ENCODE measurements at places on chromosomes 5 and 9.
A peak's percentile ranks its signal among the peaks of the same experiment; 100 is the strongest.

- no peak for DNase-seq
These were observed 1.9 kb downstream of the FOXB2 start for GRCh38 chr9:77021291-77021894.

DNA sequence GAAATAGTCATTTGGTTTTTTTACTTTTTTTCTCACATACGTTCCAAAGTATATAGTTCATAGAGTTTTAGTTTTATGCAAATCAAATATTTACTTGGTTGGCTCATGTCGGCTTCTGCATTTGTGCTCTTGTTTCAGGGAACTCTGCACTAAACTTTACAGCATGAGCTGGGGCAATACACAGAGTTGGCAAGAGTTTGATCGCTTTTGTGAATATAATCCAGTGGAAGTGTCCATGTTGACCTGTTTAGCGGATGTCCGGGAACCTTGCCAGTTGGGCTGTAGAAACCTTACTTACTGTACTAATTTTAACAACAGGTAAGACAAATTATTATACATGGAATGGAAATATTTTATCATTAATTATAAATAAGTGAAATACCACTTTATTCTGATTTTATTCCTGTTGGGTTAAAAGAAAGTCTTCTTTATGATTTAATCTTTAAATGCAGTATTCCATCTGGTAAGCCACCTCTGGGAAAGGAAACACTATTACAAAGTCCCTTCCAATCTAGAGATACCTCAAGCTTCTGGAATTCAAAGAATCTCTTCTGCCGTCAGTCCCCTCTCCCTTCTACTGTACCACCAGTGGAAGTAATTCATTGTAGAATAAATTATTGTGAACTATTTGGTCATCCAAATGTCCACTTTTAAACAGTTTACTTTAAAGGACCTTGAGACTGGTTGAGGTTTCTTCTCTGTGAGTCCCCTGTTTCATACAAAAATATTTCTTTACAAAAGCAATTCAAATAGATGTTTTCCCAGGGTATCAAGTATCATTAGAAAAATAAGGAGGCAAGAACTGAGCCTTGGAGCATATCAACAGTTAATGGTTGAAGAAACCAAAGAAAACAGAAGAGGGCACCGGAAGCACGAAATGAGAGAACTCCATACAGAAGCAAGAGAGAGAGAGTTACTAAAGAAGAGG, 45.2 kb upstream of the GLIPR2 start:
- no peak for DNase-seq

- peak; percentile 13 for DNase-seq
These were observed 518 bp downstream of the SPRY4 start for GRCh38 chr5:142324136-142324870.

DNA sequence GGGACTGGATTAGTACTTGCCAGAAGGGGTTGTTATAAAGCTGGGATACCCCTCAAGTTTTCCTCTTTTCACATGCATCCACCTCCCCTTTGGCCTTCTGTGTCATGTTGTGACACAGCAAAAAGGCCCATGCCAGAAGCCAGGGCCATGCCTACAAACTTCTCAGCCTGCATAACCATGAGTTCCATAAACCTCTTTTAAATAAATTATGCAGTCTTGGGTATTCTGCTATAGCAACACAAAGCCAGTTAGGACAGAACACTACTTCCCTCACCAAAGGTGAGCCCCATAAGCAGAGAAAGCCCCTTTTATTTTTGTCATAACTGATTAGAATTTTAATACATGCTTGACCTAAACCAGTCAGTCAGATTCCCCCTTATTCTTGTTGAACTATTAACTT, 801.3 kb downstream of the DNAH5 start:
- no peak for DNase-seq

DNA sequence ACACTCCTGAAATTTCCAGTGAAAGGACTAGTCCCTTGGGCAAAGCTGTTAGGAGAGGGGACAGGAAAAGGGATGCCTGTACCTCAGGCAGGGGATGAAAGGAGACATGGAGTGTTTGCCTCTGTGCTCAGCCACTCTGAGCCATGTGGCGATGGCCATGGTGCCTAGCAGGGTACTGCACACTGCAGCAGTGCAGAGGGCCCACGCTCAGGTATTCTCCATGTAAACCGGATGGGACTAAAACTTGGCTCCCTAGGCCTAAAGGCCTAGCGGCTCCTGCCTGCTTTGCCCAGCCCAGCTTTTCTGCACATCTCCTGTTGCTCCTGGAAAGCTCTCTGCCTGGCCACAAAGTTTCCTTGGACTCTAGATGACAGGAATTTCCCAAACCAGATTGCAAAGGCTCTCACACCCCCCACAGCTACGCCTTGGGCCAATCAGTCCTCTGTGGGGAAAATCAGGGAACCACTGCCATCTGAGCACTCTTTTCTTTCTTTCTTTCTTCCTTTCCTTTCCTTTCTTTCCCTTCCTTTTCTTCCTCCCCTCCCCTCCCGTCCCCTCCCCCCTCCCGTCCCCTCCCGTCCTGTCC, 44.3 kb downstream of the HABP4 start:
- no peak for DNase-seq

GRCh38 chr9:87229108-87229507, 268.6 kb upstream of the DAPK1 start:
- no peak for DNase-seq

DNA sequence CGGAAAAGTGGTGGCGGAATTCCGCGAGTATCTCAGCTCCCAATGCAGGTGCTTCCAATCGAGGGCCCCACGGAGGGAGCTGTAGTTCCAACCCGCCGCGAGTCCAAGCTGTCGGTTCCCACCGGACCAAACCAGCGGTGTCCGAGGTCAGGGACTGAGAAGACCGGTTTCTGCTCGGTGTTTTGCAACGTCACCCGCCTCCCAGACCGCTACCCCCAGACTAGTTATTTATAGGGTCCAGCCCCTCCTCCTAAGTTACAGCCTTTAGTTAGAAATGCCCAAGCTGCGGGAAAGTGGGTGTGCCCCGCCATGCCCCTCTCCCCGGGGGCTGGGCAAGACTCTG, 677 bp upstream of the MYORG start:
- DNase-seq: no peak

GRCh38 chr5:125874057-125874456, 549.2 kb upstream of the GRAMD2B start:
- DNase-seq: no peak

DNA sequence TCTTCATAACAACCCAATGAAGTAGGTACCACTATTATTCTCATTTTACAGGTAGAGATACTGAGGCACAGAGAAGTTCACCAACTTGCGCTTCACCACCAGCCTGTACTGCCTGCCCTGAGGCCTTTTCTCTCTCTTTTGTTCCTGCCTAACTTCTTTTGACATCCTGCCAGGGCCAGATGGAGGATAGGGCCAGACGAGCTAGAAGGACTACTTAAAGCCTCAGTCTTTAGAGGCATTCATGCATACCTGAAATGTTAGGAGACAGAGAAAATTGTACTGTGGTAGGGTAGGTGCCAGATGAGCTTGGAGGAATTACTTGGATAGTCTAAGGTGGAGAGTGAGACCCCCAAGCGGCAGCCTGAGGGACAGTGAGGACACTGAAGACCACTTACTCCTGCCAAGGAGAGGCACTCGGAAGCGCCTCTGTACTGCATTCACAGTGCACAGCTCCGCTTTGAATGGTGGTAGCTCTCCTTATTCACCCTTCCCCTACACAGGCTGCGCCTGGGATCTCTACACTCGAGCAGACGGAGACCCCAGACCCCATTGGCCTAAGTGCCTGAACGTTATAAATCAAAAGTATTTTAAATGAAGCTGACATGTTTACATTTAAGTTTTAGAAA, 6.2 kb upstream of the ORM1 start:
- DNase-seq: no peak

DNA sequence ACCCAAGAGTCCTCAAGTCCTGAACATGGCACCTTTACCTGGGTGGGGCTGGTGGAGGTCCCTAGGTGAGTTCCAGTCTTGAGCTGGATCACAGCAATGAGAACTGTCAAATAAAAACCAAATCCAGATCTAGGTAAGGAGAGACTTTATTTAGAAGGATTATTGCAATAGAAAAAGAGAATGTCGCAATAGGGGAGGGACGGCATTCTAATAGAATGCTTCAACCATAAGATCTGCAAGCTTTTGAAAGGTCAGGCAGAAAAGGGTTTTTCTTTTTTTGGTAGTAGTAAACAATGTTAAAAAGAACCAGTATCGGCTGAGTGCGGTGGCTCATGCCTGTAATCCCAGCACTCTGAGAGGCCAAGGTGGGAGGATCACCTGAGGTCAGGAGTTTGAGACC, 5.2 kb upstream of the GCNT1 start:
- no peak for DNase-seq

- no peak for DNase-seq
These were observed 109.7 kb downstream of the F2RL2 start for GRCh38 chr5:76513476-76513875.

DNA sequence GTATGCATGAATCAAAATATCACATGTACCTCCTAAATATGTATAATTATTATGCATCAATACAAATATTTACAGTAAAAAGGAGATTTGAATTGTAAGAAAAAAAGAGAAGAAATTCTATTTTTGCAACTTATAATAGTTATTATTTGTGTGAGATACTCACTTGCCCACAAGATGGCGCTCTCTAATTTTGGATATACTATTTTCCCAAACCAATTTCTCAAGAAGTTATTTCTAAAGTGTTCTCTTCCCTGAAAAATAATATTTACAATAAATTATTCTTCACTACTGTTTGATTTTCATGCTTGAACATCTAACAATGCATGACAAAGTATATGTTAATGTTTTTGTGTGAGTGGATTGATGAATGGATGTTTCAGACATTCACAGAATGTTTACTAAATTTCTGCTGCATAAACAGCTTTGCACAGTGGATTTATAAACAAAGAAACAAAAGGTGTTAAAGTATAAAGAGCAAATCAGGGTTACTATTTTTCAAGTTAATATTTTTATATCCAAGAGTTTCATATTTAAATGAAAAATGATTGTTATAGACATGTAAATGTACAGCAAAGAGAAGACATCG, 503.4 kb downstream of the PDE4D start:
- DNase-seq: no peak

- no peak for DNase-seq
These were observed 20.5 kb upstream of the MRNIP start for GRCh38 chr5:179879003-179879689.

GRCh38 chr9:34382879-34383278, 6.2 kb upstream of the MYORG start:
- DNase-seq: no peak

GRCh38 chr5:174319551-174319950, 274.0 kb downstream of the NSG2 start:
- DNase-seq: no peak

- no peak for DNase-seq
These were observed 35.8 kb upstream of the TLX3 start for GRCh38 chr5:171272996-171273970.

GRCh38 chr5:137061382-137061781, 437.7 kb downstream of the SPOCK1 start:
- no peak for DNase-seq

DNA sequence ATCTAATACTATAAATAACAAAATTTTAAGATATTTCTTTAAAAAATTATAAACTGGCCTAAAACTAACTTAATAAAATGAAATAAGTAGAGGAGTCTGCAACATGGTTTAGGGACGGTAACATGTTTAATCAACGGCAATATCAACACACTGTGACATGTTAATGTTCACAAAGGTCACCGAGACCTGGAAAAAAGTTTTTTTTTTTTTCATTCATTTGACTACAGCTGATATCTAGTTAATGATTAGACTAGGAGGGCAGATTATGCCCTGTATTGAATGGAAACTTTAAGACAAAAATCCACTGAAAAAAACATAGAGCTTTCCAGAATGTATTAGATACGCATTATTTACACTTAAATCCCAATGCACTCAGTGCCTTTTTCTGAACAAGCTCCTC, 67.0 kb upstream of the CDK5RAP2 start:
- DNase-seq: no peak

DNA sequence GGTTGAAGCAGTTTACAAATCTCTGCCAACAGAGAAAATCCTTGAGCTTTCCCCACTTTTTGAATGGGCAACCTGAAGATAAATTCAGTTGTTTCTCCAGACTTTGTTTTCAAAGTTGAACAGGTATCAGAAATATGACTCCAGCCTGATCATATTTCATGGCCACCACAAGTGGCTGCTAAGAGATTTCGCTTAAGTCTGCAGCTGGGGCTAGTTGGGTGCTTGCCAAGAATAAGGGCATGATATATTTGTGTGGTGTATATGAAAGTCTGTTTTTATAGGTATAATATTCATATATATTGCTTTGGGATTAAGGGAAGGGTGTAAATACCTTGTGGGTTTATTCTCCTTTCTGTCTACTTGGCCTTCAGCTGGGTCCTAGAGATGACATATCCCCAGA, 168.4 kb upstream of the GDNF start:
- no peak for DNase-seq

GRCh38 chr5:3526551-3527185, 69.0 kb upstream of the IRX1 start:
- no peak for DNase-seq

GRCh38 chr5:7589800-7590199, 193.9 kb downstream of the ADCY2 start:
- no peak for DNase-seq

GRCh38 chr5:13250464-13251291, 693.8 kb downstream of the DNAH5 start:
- no peak for DNase-seq

GRCh38 chr5:56637321-56637920, 177.9 kb upstream of the MAP3K1 start:
- no peak for DNase-seq

DNA sequence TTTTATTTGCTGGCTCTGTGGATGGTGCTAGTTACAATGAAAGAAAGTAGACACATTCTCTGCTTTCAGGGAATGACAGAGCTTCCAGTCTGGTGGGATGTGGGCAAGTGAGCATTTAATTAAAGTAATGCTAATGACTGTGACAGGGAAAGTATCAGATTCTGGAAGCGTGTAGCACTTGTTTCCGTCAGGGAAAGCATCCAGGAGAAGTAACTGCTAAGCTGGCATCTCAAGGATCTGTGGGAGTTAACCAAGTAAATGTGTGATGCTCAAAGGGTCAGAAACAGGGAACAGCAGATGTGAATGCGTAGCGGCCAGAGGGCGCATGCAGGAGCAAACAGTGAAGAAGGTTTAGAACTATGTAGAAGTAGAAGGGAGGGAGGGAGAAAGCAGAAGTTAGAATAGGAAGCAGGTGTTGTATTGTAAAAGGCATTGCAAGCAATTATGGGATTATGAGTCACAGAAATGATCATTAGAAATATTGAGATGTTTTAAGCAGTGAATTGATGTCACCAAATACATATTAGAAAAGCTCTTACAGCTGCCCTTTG, 12.2 kb downstream of the KLHL9 start:
- no peak for DNase-seq

DNA sequence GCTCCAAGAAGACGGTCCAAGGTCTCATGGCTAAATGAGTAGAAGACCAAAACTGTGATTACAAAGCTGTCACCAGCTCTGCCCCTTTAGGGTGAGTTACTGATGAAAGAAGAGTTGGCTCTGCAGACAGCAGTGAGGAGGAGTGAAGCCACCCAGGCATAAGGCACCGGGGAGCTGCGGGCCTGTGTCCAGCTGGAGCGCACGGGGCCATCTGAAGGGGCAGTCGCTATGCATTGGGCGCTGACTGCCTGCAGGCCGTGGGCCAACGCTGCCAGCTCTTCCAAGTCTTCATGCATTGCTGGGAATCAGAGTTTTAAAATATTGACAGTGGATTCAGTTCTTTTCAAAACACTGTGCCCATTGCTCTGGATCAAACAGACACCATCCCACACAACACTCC, 70.3 kb downstream of the DAPK1 start:
- DNase-seq: no peak

- no peak for DNase-seq
These were observed 68.7 kb upstream of the UNC5A start for GRCh38 chr5:176741561-176742211.

GRCh38 chr9:92534674-92535073, 1.1 kb downstream of the ECM2 start:
- DNase-seq: no peak

Data from activated T-cell treated with anti-CD3 and anti-CD28 coated beads for 24 hours (primary cell).